ENCODE measurements at places on chromosomes 2 and 18.

GRCh38 chr2:68901199-68901514, 30.0 kb upstream of the BMP10 start:
- H3K36me3 ChIP-seq, result no peaks in the 10 kb centered on the region
- H3K27me3 ChIP-seq, result no peaks in the 10 kb centered on the region
- no peak overlapping the region for H3K4me3 ChIP-seq
- H3K4me1 ChIP-seq, result no peaks in the 10 kb centered on the region
- no peak overlapping the region for H3K27ac ChIP-seq
- no peak for DNase-seq

- H3K36me3 ChIP-seq, result peaks cover 15% of the 10 kb centered on the region
- peak overlapping the region; percentile 98 for H3K27ac ChIP-seq
- no peaks in the 10 kb centered on the region for H3K27me3 ChIP-seq
- H3K4me3 ChIP-seq, result peak overlapping the region; percentile 98
- no peak for DNase-seq
These were observed 757 bp downstream of the HDHD2 start for GRCh38 chr18:47149457-47150028.

DNA sequence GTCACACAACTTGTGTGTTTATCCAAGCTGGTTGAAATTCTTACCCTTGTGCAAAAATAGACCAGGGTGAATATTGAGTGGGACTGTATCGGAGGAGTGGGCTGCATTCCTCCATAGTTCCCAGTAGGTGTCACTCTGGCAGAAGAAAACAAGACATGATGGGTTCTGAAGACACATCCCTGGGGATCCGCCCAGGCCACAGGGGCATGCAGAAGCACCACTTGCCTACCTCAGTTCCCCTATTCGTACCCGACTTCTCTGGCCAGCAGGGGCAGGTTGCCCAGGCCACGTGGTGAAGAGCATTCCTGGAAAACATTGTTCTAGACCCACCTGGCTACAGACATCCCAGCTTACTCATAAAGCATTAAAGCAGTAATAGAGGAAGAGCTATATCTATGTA, 168.2 kb downstream of the FAM210A start:
- no peak overlapping the region for H3K27ac ChIP-seq
- peaks cover 5% of the 10 kb centered on the region for H3K36me3 ChIP-seq
- no peak overlapping the region for H3K4me3 ChIP-seq
- no peaks in the 10 kb centered on the region for H3K27me3 ChIP-seq

GRCh38 chr2:5353565-5353964, 338.6 kb upstream of the SOX11 start:
- H3K4me3 ChIP-seq, result no peak overlapping the region
- DNase-seq, result no peak
- H3K4me1 ChIP-seq, result no peaks in the 10 kb centered on the region
- H3K27me3 ChIP-seq, result no peaks in the 10 kb centered on the region

DNA sequence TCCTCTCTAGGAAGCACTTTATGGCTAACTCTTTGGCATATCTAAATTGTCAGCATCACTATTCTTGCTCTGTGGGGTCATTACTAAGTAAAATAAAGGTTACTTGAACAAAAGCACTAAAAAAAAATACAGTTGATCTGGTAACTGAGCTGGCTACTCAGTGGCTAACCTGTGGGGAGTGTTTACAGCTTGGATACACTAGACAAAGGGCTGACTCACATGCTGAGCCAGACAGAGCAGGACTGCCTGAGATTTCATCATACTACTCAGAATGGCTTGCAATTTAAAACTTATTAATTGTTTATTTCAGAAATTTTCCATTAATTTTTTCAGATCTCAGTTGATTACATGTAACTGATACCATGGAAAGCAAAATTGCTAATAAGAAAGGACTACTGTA, 1690.4 kb upstream of the SLC39A10 start:
- H3K4me1 ChIP-seq, result no peaks in the 10 kb centered on the region
- no peaks in the 10 kb centered on the region for H3K36me3 ChIP-seq
- no peak for DNase-seq
- no peaks in the 10 kb centered on the region for H3K27me3 ChIP-seq
- no peak overlapping the region for H3K4me3 ChIP-seq

DNA sequence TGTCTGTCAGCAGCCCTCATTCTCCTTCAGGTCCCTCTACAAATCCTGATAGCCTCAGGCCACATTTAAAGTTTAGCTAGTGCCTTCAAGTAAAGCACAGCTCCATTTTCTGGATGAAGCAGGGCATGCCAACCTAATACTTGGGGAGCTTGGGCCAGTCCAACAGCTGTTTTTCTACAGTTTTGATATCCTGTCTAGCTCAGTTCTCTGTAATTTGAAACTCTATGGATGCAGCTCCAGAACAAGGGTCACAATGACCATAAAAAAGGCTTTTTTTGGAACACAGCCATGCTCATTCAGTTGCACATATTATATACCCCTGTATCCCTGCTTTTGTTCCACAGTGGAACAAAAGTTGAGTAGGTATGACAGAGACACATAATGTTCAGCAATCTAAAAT, 373.5 kb downstream of the SUCLG1 start:
- no peak overlapping the region for H3K27ac ChIP-seq
- peaks cover 16% of the 10 kb centered on the region for H3K27me3 ChIP-seq
- H3K4me1 ChIP-seq, result no peaks in the 10 kb centered on the region
- H3K4me3 ChIP-seq, result no peak overlapping the region
- no peaks in the 10 kb centered on the region for H3K36me3 ChIP-seq
- no peak for DNase-seq

DNA sequence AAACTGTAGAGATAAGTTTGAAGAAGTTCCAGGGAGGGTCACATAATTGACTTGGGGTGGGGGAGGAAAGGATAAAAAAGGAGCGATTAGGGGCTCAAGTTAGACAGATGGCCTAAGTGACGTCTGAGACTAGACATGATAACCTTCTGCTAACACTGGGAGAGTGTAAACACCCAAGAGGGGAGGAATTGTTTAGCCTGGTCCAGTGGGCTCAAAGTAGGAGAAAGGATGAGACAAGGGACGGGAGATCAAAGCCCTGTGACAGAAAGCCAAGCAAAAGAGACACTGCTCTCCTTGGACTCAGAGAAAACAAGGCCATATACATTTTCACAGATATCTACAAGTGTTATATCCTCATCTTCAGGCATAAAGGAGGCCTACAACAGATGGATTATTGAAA, 45.5 kb upstream of the IHH start:
- H3K36me3 ChIP-seq, result peaks cover 5% of the 10 kb centered on the region
- DNase-seq, result no peak
- H3K4me1 ChIP-seq, result peaks cover 45% of the 10 kb centered on the region
- no peak overlapping the region for H3K27ac ChIP-seq

DNA sequence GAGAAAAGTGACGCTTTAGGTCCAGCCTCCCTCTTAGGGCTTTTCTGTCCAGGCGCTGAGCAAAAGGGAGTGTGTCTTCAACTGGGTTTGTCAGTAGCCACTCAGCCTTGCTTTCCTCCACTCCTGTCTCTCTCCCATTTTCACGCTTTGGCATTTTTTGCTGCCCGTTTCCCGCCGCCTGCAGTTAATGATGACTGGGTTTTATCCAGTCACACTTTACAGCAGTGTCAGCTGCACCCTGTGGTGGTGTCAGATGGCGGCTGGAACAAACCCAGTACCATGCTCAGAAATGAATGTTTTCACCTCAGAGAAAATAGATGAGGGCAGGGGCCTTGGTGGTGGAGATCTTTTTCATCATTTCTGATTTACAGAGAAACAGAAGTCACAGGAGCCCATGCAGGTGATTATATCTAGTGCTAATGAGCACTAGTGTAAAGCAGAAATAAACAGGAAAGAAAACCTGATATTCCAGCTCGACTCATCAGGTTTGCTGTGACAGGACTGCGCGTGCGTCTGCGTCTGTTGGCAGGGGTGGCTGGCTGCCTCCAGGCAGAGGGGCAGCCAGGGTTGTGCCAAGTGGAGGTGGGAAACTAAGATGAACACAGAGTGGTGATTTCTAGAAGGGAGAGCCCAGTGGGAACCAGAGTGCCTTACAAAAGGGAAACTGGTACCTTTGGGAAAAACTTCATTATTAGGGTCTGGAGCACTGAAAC, 139.9 kb downstream of the TANC1 start:
- no peak for DNase-seq
- peaks cover 2% of the 10 kb centered on the region for H3K27me3 ChIP-seq
- no peaks in the 10 kb centered on the region for H3K4me1 ChIP-seq
- no peaks in the 10 kb centered on the region for H3K36me3 ChIP-seq

- no peak overlapping the region for H3K4me3 ChIP-seq
- peaks cover 2% of the 10 kb centered on the region for H3K4me1 ChIP-seq
- no peak for DNase-seq
These were observed 109.2 kb downstream of the THADA start for GRCh38 chr2:43486603-43487002.

DNA sequence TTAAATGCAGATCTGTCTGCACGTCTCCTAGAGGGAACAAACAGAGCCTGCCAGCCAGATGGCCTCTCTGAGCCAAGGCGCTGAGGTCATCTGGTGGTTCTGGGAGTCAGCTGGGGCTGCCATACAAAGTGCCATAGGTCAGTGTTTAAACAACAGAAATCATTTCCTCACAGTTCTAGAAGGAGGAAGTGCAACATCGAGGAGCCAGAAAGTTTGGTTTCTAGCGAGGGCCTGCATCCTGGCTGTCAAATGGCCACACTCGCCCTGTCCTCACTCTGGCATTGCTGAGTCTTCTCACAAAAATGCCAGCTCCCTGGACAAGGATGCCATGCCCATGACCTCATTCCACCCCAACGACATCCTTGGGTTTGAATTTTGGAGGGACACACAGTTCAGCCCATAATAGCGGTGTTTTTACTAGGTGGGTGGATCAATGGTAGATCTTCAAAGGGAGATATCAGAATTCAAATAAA, 59.6 kb downstream of the MYT1L start:
- no peaks in the 10 kb centered on the region for H3K36me3 ChIP-seq
- H3K4me1 ChIP-seq, result no peaks in the 10 kb centered on the region
- H3K4me3 ChIP-seq, result no peak overlapping the region
- peaks cover 5% of the 10 kb centered on the region for H3K27me3 ChIP-seq
- DNase-seq, result no peak

DNA sequence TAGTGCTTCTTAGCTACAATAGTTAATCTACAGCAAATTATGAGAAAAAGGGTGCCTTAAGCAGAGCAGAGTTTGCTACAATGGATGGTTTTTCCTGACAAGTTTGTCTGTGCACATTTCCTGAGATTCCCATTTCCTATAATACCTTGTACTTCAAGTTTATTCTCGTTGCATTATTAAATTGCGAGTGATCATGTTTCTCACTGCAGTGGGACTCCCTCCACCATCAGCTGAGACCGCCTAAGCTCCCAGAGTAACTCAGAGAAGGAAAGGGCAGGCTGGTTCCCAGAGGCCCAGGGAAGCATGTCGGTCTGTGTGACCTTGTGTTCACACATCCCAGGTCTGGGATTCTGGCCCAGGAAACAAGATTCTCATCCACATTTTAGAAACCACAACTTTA, 162.1 kb downstream of the ARL4C start:
- no peak for DNase-seq
- H3K27me3 ChIP-seq, result no peaks in the 10 kb centered on the region
- no peak overlapping the region for H3K27ac ChIP-seq
- H3K4me3 ChIP-seq, result no peak overlapping the region
- peaks cover 39% of the 10 kb centered on the region for H3K4me1 ChIP-seq

- H3K27me3 ChIP-seq, result no peaks in the 10 kb centered on the region
- H3K27ac ChIP-seq, result no peak overlapping the region
- H3K36me3 ChIP-seq, result no peaks in the 10 kb centered on the region
- H3K4me3 ChIP-seq, result no peak overlapping the region
- DNase-seq, result no peak
These were observed 575.9 kb upstream of the ZEB2 start for GRCh38 chr2:145095641-145096435.

DNA sequence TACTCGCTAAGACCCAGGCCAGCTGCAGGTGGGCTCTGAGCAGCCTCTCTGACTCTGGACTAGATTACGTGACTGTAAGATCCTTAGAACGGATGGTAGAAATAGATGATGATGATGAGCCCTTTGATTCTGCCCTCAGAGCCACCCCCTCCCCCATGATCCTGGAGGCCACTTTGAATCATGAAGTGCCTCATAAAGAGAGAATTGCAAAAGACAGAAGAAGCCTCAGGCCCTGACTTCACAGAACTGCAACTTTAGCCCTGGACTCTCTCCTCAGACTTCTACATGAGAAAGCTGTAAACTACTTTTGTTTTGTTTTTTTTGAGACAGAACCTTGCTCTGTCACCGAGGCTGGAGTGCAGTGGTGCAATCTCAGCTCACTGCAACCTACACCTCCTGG, 15.4 kb upstream of the TET3 start:
- H3K27me3 ChIP-seq, result no peaks in the 10 kb centered on the region
- H3K4me3 ChIP-seq, result no peak overlapping the region
- H3K36me3 ChIP-seq, result no peaks in the 10 kb centered on the region
- peak; percentile 67 for DNase-seq

- no peaks in the 10 kb centered on the region for H3K27me3 ChIP-seq
- no peak overlapping the region for H3K4me3 ChIP-seq
- no peak for DNase-seq
- H3K4me1 ChIP-seq, result peaks cover 3% of the 10 kb centered on the region
These were observed 135.7 kb downstream of the THADA start for GRCh38 chr2:43460174-43460546.

DNA sequence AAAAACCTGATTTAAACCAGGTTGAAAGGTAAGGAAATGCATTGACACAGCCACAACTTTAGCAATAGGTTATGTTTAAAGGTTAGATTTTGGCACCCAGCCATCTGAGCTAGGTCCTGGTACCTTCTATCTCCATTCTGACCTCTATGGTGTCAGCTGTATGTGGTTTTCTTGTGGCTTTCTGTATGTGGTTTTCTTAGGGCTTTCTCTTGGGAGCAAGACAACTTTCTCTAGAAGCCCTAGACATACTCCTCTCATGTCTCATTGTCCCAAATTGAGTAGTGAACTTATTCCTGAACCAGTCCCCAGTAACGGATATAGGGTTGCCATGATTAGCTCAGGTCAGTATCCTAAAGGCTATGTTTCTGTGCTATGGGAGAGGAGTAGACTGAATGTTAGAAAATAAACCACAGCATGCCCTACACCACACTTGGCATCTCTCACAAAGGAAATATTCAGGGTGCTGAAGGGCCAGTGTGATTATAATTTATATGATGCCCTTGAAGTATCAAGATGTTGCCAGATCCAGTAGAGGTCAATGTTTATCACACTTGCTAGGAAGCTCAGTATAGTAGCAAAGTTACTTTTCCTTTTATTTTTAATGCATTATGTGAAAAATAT, 176.1 kb downstream of the CAPN13 start:
- H3K4me3 ChIP-seq, result no peak overlapping the region
- no peaks in the 10 kb centered on the region for H3K36me3 ChIP-seq
- H3K27ac ChIP-seq, result no peak overlapping the region
- no peaks in the 10 kb centered on the region for H3K27me3 ChIP-seq
- H3K4me1 ChIP-seq, result peaks cover 24% of the 10 kb centered on the region
- no peak for DNase-seq
